Stimulated activated CD4-positive, alpha-beta T cell treated with anti-CD3 and anti-CD28 coated beads, Interleukin-4, amount 100 ng/mL, for 24 hours (primary cell): ENCODE measurements at places on chromosomes 2 and 18.

DNA sequence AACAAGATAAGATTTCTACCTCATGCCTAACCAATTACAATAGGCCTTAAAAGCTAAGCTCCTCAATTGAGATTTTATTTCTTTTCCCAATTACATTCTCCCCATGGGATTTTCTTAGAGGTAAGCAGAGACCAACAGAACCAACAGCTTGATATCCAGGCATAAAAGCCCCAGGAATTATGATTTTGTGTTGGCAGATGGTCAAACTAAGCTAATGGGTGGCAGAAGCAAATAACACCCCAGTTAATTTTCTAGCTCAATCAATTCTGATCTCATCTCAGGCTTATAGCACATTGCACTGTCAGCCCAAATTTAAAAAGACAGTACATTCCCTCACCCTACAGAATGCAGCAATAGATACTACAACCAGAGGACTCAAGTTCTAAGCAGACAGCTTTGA is 156.4 kb downstream of the NRXN1 start:
- DNase-seq = no peak

GRCh38 chr2:68103709-68104055 is 40.9 kb upstream of the C1D start:
- DNase-seq = no peak

- no peak for DNase-seq
These were observed 133.4 kb downstream of the PID1 start for GRCh38 chr2:229137639-229138038.

DNA sequence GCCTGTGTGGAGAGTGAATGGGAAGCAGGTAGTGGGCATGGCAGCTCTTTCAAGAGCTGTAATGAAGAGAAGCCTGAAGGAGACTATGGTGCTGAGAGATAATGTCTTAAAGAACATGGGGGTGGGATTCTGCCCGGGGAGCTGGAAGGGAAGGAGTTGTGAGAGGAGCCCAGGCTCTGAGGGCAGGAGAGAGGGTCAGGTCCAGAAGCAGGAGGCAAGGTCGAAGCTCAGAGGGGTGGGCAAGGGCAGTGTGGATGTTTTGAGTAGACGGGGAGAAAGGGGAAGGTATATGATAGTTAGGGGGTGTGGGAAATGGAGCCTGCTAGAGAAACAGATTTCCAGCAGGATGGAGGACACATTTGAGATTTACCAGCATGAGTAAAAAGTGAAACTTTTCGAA is 2.1 kb downstream of the CAPN10 start:
- no peak for DNase-seq

- no peak for DNase-seq
These were observed 124.2 kb downstream of the PXDN start for GRCh38 chr2:1620081-1620480.

- DNase-seq = no peak
These were observed 1399.0 kb upstream of the ZEB2 start for GRCh38 chr2:145918951-145919350.

DNA sequence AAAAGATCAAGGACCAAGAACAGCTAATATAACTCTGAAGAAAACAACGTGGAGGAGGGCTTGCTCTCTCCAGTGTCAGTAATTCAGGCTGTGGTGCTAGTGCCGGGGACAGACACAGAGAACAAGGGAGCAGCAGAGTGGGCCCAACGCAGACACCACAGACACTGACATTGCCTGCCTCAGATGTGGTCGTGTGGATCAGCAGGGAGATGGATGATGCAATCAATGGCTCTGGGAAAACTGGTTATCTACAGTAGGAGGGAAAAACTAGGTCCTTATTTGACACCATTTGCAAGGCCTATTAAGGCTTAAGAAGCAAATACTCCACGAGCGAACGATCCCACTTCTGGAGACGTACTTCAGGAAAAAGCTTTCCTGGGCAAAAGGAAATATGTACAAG is 36.1 kb downstream of the HDLBP start:
- DNase-seq = no peak

DNA sequence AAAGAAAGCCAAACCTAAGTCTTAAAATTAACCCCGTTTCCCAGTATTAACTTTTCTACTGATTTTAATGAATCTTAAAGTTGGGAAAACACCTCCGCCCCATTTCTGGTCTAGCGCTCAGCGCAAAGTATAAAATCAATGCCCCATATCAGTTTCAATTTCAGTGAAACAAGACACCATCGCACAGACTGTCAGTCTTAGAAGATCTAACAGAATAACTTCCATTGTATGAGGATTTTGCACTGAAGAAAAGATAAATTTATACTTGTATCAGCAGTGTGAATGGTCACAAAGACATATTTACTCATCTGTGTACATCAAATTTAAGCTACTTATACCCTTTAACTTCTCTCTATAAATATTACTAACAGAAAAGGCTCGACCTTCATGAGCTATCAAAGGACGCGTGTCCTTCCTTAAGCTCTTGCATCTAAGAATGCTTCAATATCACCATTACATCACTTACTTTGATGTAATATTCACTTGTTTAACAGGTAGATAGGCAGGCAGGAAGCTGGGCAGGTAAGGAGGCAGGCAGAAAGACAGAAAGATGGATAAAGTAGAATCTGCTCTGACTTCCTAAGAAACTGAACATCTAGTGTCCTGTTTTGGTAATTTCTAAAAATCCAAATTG is 183.0 kb downstream of the TCF4 start:
- no peak for DNase-seq
